ENCODE measurements at places on chromosomes 3 and 15.

DNA sequence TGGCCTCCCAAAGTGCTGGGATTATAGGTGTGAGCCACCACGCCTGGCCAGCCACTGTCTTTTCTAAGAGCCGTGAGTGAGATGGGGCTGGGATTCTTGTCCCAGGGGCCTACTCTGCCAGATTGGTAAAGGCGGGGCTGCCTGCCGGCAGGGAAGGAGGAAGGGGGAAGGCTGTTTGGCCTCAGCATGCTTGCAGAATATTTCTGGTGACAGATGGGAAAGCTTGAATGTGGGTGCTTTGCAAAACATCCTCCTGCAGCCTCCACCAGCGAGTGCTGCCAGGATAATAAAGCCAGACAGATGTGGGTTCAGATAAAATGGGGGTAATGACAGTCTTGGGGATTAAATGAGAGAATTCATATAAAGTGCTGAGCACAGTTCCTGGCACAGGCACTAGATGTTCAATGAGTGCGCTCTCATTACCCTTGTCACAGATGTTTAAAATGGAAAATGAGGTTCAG lies 19.8 kb upstream of the ACOX2 start:
- no peak for DNase-seq

DNA sequence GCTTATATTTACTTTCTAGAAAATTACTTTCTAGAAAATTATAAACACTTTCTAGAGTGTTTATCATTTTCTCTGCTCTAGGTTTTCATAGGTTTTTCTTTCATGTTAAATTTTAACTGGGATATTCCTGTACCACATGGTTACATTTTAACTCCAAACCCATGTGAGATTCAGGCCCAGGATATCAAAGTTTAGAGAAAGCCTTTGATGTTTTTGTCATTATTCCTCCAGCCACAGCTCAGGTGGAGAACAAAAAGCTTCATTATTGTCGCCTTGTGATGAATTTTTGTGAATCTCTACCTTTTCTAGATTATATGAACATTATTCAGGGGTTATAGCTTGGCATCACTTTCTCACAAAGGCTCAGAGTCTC lies 816.0 kb downstream of the SQOR start:
- DNase-seq, result no peak

GRCh38 chr15:52283281-52283680 lies 12.3 kb downstream of the MYO5C start:
- DNase-seq, result no peak

- DNase-seq, result peak; percentile 41
These were observed 2.3 kb downstream of the PHLDB2 start for GRCh38 chr3:111861391-111861790.

DNA sequence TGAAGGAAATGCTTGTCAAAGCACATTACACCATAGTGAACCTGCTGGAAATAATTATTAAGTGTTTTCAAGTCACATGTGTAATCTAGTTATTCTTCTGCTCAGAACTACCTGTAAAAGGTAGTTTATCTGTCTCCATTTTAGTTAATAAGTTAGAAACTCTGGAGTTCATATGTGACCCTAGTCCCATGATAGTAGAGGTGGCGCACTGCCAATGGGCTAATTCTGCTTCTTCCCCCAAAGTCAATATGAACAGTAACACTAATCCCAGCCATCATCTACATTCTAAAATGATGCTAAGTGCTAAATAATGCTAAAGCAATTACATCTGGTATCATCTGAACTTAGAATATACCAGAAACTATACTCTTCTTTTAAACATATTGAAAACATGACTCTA lies 361.0 kb upstream of the NECTIN3 start:
- DNase-seq, result no peak

DNA sequence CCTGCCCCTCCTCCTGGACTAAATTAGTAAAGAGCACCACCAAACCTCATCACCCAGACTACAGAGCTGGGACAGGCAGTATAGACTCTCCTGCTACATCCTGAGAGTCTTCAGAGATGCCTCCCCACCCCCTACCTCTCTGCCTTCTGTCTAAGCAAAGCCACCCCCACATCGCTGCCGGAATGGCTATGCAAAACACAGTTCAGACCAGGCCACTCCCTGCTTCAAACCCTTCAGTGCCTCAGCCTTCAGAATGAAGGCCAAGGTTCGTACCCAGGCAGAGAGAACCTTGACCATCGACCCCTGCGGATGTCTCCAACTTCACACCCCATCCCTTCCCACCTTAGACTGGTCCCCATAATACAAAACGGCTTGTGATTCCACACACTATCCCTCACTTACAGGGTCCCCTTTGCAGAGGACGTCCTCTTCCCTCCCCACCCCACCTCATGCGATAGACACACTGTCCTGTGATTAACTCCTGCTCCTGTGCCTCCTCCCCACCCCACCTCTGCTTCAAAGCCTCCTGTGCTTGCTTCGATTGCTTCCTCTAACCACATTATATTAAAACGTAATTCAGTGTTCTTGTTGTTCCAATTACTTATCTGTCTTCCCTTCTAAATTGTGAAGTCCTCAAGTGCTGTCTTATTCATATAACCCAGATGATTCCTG lies 175.3 kb downstream of the UACA start:
- DNase-seq, result no peak

DNA sequence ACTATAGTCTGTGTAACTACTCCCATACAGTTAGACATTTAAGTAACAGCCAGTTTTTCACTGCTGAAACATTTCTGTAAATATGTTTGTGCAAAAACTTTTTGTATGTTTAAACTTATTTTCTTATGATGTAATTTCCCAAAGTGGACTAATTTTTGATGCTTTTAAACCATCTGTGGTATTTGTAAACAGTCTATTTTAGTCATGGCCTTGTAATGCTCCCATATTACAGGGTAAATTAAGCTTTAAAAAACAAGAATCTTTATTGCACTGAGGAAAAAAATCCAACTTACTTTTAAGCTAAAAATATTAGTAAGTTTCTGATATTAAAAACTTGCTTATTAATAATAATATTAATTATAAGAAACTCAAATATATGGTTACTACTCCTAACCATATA lies 13.5 kb downstream of the CCDC14 start:
- no peak for DNase-seq

- no peak for DNase-seq
These were observed 221.8 kb downstream of the SNRPN start for GRCh38 chr15:25176616-25176923.

GRCh38 chr15:99412082-99412481 lies 153.7 kb upstream of the MEF2A start:
- no peak for DNase-seq

- no peak for DNase-seq
These were observed 248.9 kb upstream of the PROK2 start for GRCh38 chr3:72033666-72034428.

GRCh38 chr3:46187341-46187700 lies 20.8 kb downstream of the CCR1 start:
- no peak for DNase-seq

DNA sequence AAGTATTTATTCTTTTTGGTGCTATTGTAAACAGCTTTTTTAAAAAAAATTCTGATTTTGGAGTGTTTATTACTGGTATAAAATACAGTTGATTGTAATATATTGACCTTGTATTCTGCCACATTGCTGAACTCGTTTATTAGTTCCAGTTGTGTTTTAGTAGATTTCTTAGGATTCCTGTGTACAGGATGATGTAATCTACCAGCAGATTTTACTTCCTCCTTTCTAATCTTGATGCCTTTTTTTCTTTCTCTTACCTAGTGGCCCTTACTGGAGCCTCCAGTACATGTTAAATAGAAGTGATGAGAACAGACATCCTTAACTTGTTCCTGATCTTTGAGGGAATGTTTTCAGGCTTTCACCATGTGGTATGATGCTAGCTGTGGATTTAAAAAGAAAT lies 70.4 kb upstream of the KY start:
- no peak for DNase-seq

- peak; percentile 71 for DNase-seq
These were observed 274.0 kb downstream of the BBX start for GRCh38 chr3:107796791-107797190.

- DNase-seq, result no peak
These were observed 90.7 kb upstream of the ICE2 start for GRCh38 chr15:60569596-60569995.

DNA sequence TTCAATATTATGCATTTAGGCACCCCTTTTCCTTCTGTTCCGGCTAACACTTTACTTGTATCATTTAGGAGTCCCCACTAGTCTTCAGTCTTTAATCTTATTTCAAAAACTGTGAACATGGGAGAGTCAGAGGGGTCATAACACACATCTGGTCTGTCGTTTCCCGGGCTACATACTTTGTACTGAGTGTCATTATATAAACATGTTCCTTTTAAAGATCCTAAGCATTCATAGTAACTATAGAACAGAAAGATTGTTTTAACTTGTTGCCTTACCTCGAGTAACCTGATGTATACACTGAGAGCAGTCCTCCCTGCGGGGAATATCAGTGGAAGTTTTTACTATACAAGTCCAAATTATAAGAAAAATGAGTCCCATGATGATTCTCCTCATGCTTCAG lies 78.2 kb upstream of the VEPH1 start:
- no peak for DNase-seq

DNA sequence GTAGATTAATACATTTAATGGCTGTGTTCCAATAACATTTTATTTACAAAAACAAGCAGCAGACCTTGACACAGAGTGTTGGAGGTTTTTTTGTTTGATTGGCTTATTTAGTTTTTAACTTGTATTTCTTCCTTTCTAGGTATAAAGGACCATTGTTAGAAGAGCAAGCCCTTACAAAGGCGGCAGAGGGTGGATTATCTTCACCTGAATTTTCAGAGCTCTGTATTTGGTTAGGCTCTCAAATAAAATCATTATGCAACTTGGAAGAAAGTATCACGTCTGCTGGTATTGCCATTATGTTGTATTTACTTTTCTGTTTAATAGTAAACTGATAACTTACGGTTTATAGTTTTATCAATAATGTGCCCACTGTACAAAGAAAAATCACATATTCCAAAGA lies 10.0 kb downstream of the FAM98B start:
- DNase-seq, result no peak

DNA sequence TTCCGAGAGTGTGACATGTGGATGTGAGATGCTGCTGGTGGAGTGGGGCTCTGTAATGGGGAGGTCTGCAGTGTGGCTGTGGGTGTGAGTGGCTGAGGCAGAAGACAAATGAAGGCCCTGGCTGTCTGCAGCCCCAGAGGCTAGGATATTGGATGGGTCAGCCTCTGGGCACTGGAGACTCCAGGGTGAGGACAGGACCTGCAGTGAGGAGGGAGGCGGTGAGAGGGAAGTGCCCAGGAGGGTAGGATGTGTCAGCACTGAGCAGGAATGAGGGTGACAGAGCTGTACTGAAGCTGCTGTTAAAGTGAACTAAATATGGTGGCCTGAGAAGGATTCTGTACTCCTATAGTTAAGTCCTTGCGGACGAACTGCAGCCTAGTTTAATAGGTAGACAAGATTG lies 27.3 kb upstream of the PXYLP1 start:
- no peak for DNase-seq

DNA sequence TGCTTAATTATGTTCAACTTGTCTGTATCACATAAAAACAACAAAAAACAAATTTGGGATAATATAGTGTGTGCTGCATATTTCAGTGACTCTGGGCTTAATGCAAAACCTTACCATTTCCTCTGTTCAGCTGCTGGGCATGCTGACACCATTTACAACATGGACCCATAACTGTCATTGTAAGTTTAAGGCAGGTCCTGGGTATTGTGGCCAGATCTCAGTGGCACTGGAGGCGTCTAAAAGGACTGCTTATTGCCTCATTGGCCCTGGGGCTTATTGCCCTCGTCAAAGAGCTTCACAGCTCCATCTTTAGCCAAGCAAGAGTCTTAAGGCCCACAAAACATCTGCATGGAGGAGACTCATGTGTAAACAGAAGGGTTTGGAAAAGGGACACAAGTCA lies 390.2 kb downstream of the NR2F2 start:
- no peak for DNase-seq

DNA sequence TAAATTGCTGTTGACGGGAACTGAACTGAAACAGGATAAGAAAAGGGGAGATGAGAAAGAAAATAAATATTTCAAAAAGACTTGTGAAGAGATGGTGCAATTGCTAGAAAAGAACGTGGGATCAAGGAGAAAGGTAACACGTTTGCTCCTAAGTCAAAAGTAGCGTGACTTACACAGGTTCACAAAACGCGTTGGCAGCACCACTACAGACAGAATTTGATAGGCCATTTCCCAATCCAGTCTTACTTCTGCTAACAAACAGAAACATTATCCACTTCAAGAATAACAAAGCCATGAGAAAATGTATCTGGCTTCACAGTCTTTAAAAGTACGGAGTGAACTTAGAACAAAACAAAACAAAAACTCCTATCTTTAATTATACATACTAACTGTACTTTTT lies 75.5 kb downstream of the DPH6 start:
- DNase-seq, result no peak

DNA sequence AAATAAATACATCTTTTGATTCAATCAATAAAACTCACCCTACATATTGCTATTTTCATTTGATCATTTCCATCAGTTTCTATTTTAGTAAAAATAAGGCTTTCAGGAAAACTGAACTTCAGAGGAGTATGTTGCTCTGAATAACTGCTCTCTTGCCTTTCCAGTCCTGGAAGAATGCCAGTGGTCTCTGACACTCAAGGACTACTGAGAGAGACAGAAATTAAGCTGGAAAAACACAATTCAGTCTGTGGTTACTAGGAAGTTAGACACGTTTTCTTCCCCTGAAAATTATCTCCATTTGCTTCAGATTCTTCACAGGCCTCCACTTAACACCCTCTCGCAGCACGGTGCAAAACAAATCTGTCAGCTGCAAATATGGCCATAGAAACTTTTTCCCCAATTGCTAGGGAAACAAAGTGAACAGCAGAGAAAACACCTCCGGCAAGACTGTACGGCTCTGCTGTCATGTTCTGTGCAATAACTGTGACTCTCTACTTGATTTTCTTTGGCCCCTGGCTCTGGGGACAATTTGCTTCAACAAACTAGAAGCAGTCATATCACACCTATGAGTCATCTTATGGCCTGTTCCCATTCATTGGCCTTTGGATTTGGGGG lies 353.0 kb downstream of the MAGI1 start:
- DNase-seq, result no peak

DNA sequence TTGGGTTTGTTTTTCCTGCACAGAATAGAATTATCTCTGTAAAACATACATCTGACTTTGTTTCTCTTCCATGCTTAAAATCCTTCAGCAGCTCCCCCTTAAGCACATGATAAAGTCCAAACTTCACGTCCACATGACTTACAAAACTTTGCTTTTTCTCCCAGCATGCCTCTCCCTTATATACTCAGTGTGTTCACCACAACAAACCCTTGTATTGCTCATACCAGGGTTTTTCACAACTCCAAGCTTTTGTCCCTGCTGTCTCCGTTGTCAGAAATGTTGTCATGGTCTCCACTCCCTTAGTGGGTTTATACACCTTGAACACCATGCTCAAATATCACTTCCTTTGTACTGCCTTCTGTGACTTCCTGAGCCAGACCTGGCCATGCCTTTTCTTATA lies 91.1 kb upstream of the MITF start:
- DNase-seq, result no peak

DNA sequence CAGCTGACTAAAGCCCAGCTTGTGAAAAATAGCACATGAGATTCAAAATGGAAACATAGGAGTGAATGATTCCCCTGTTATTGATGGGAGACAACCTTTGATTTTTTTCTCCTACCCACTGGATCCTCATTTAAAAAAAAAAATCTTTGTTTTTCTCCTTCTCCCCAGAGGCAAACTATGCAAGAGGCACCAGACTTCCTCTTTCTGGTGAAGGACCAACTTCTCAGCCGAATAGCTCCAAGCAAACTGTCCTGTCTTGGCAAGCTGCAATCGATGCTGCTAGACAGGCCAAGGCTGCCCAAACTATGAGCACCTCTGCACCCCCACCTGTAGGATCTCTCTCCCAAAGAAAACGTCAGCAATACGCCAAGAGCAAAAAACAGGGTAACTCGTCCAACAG lies 2.6 kb downstream of the CACNA1D start:
- no peak for DNase-seq

GRCh38 chr3:36557021-36557707 lies 176.9 kb downstream of the STAC start:
- no peak for DNase-seq
